ENCODE measurements at places on chromosomes 6 and 20.

DNA sequence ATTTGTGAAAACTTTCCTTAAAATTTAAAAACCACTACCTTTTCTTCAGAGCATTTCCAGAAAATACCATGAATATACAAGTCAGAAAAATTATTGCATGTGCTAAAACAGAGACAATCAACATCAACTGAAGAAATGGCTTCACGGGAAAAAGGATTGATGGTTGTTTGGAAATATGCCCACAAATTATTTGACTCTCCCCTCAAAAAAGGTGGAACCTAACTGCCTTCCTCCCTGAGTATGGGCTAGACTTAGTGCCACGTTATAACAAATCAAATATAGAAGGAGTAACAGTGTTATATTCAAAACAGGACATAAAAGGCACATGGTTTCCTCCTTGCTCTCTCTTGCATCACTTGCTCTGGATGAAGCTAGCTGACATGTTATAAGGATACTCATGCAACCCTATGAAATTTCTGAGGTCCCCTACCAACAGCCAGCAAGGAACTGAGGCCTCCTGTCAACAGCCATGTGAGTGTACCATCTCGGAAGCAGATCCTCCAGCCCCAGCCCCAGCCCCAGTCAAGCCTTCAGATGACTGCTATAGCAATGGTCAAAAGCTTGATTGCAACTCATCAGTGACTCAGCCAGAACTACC, 8.4 kb downstream of the BTBD9 start:
- no peak for DNase-seq

DNA sequence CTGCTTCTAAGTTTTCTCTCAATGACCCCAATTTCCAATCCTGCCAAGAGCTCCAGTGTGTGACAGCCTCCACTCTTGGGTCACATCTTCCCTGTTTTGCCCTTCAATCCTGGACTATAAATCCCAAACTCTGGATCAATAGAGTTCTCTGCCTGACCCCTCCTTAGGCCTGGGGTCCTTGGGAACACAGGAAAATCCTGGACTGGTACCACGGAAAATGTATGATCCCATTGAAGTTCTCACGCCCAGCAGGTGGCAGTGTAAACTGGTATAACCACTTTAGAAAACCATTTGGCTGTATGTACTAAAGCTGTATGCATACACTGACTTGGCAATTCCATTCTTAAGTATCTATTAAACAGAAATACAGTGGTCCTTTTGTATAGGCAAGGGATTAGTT, 98.0 kb downstream of the SNAP25 start:
- no peak for DNase-seq

DNA sequence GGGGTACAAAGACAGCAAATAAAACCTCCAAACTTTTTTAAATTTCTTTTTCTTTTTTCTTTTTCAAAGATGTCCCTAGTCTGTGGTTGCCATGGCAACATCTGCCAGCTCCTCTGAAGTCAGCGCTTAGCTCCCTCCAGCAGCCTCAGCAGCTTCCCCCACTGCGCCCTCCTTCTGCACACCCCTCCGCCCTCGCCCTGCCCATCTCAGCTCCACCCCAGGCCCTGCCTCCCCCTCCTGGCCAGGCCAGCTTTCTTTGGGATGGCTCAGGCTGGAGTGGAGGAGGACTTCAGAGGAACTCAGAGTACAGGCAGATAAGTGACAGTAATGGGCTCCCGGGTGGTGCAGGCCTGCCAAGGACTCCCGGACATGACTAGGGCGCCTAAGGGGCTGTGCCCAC, 104.6 kb downstream of the LRFN2 start:
- DNase-seq = no peak

DNA sequence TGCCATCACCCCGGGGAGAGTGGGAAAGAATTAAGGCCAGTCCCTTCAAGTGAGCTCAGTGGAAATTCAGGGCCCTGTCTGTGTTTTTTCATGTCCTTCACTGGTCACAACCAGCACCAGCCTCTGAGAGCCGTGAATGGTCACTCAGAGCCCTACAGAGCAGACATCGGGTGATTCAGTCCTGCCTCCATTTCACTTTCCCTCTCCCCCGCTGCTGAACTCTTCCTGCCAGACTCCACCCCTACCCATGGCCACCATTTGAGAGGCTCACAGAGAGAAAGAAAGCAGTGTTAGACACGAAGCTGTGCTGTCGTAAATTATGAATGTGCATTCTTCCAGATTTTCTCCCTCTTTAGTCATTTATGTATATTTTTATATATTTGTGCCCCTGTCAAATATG, 5.4 kb downstream of the R3HDML start:
- no peak for DNase-seq

Measured in left cardiac atrium (tissue), 4 donors.